ENCODE measurements at places on chromosomes 2 and 18. TPM values are rescaled to one million over a fixed set of nuclear protein-coding genes. Genes with fewer than 3 reads are reported as not detected.

GRCh38 chr2:152036611-152037469, 62.0 kb downstream of the CACNB4 start:
- peaks cover 6% of the 10 kb centered on the region for H3K27me3 ChIP-seq
- H3K36me3 ChIP-seq = no peaks in the 10 kb centered on the region
- no peak for DNase-seq

DNA sequence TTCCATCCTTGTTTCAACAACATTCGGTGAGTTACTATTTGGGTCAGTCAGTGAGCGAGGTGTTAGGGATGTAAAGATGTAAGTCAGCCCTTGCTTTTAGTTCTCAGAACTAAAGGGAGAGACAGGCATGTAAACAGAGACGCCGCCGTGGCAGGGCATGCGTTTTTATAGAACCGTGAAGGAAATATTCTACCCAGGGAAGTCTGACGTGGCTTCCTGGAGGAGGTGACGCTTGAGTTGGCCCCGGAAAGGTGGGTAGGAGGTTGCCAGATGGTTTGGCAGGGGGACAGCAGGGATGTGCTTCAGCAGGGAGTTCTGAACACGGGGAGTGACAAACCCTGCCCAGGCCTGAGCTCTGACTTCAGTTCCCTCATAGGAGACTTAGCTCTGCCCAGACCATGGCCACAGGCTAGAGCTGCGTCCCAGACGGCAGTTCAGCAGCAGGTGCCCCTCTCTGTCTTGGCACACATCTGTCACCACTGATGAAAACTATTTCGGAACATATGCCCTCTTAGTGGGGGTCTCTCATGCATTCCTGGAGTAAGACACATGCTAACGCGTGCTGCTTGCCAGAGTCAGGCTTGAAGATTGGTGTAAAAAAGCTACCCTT, 23.4 kb upstream of the RPL31 start:
- no peaks in the 10 kb centered on the region for H3K27me3 ChIP-seq
- no peaks in the 10 kb centered on the region for H3K36me3 ChIP-seq
- no peak overlapping the region for H3K4me3 ChIP-seq
- no peak for DNase-seq
- peaks cover 2% of the 10 kb centered on the region for H3K4me1 ChIP-seq

DNA sequence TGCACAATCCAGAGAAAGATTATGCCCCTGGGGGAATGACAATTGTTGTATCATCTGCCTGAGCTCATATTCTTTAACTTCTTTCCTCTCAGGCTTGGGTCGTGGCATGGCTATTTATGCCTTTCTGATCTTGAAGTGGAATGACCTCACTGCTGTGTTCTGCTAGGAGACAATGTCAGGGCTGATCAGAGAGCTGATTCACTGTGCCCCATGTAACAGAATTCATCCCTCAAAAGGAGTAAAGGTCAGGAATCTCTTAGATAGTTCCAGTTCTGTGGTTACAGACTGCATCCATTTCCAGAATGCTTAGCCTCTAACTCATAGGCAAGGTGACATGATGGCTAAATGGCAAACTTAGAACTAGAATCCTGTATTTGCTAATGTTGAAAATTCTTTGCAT, 511.7 kb upstream of the CNTNAP5 start:
- no peaks in the 10 kb centered on the region for H3K27me3 ChIP-seq
- no peak overlapping the region for H3K27ac ChIP-seq
- DNase-seq = no peak

The TEKT4 gene
- total RNA-seq = not detected

The PFN4 gene
- total RNA-seq = not detected

The CKAP2L gene
- total RNA-seq = 0.37 TPM

The CDH20 gene
- total RNA-seq = 0.35 TPM

- DNase-seq = no peak
- H3K36me3 ChIP-seq = peaks cover 2% of the 10 kb centered on the region
- no peak overlapping the region for H3K27ac ChIP-seq
- H3K4me1 ChIP-seq = peaks cover 3% of the 10 kb centered on the region
- H3K27me3 ChIP-seq = peaks cover 19% of the 10 kb centered on the region
- H3K4me3 ChIP-seq = no peak overlapping the region
These were observed 113.4 kb downstream of the CAPN13 start for GRCh38 chr2:30693821-30694281.

DNA sequence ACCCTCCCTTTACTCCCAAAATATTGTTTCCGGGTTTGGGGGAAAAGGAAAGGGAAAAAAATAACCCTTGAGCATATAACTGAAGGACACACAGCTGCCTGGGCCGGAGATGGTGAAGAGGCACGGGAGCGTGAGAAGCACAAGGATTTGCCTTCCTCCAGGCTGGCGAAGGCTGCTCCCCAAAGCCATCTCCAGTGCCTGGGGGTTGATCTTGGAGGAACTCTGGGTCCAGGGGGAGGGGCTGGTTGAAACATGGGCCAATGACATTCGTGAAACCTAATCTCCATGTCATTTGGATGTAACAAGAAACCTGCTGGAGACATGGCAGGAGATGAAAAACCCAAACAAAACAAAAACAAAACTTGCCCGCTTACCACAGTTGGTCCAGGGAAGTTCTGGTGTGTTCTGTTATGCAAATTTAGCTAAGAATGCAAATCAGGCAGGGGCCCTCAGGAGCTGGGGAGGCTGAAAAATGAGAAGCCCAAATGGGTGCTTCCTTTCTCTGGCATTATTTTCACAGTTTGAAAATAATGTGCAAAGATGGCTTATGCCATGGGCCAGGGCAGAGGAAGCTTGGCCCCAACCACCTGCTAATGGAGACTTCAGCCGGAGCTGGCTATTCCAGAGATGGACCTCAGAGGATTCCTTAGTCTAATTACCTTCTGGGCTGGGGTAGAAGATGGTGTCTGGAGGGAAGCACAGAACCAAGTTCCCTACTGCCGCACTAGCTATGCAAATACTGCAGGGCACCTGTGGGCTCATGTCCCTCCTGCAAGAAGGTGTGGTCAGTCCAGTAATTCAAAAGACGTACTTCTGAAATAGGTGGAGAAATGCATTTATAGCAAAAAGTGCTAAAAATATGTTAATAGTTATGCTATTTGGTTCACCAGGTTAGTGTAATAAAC, 180.9 kb downstream of the BCL2 start:
- peaks cover 9% of the 10 kb centered on the region for H3K36me3 ChIP-seq
- peak overlapping the region; percentile 85 for H3K27ac ChIP-seq
- peaks cover 72% of the 10 kb centered on the region for H3K4me1 ChIP-seq
- H3K4me3 ChIP-seq = peak overlapping the region; percentile 90

DNA sequence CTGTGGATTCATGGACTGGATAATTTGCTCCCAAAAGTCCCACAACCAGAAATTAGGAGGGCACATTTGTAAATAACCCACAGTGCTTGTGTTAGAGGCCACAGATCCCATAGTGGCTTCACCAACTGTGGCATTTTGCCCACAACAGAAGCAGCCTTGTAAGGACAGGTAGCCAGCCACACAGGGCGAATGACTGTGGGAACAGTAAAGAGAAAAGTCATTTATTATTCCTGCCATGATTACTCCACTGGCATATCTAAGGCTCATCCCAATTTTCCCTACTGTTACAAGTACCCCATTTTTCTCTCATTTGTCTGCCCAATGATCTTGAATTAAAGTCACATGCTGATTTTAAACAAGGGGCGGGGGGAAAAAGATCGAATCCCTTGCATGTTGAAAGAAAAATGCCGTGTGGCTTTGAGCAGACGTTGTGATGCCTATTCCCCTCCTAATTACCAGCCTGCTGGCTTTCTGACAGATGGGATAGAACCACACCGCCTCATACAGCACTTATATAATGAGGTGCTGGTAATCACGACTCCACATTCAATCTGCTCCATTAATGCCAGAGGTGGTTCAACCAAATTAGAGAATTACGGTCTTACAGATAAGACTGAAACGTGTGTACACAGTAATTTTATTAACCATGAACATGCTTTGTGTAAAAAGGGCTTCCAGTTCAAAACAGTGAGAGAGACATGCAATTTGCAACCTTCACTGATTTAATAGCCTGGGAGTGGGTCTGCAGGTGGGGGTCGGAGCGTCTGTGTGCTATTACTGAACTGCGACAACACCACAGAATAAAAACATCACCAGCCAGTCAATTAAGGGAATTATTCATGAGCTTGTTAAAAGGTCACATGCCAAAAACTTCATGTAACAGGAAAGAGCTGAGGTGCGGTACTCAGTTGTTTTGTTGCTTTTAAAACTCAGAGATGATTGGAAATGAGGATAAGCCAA, 196.0 kb downstream of the TMEM163 start:
- H3K36me3 ChIP-seq = no peaks in the 10 kb centered on the region
- no peak overlapping the region for H3K4me3 ChIP-seq
- no peaks in the 10 kb centered on the region for H3K4me1 ChIP-seq
- H3K27ac ChIP-seq = no peak overlapping the region
- H3K27me3 ChIP-seq = peaks cover 27% of the 10 kb centered on the region

The CNTNAP5 gene
- total RNA-seq = not detected

DNA sequence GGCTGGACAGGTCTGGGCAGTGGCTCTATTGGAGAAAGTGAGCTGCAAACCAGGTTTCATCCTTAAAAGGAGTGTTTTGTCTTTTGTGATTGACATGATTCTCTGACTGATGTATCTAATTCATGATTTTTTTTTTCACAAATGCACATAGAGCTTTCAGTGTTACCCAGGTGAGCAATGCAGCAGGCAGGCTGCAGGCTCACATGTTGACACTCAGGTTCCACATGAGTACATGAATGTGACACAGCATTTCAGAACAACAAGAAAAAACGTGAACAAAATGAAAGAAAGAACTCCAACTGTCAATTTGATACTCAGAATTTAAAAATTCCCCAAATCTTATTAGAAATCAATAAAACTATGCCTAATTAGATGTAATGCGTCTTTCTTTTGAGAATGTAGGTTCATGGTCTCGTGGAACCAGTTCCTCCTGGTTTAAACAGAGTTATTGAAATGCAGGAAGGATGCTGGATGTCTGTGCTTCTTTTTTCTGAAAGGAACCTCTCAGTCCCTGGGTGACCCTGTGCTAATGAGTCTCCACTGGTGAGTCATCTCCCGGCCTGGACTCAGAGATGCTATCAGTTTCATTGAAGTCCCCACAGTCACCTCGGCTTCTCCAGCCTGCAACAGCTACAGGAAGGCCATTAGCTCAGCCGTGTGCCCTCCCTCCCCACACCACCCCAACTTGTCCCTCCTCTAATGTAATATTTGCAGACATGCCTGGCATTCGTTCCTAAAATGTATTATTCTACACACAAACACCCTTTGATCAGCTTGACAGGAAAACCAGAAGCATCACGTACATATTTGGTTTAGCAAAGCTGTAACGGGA, 430.4 kb downstream of the LPIN1 start:
- H3K4me1 ChIP-seq = peaks cover 43% of the 10 kb centered on the region
- no peaks in the 10 kb centered on the region for H3K27me3 ChIP-seq
- no peaks in the 10 kb centered on the region for H3K36me3 ChIP-seq
- DNase-seq = no peak

DNA sequence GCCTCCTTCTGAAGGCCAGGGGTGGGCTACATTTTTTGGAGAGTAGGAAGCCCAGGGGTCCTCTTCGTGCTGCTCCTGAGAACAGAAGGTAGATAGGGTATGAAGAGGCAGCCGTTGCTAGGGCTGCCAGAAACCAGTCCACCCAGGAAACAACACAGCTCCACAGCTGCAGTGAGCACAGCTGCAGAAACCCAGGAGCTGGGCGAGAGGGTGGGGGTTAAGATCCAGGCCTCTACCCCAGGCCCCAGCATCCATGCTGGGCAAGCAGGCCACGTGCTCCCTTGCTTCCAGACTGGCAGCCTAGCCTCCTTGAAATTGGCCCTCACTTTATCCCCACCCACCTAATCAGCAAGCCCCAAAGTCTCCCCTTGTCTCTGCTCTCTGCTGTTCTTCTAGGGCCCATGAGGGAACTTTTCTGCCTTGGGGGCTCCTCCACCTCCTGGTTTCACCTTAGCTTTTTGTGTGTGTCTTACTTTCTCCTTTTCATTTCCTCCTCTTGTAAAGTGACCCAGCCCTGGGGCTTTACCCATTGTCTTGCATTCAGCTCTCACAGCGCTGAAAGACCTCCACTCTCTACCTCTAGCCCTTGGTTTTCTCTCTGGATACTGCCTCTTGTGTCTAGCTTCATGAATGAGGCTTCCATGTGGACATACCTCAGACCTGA, 30.7 kb downstream of the STON1 start:
- H3K4me1 ChIP-seq = peaks cover 2% of the 10 kb centered on the region
- H3K27me3 ChIP-seq = no peaks in the 10 kb centered on the region
- no peak overlapping the region for H3K4me3 ChIP-seq
- no peaks in the 10 kb centered on the region for H3K36me3 ChIP-seq
- DNase-seq = no peak

DNA sequence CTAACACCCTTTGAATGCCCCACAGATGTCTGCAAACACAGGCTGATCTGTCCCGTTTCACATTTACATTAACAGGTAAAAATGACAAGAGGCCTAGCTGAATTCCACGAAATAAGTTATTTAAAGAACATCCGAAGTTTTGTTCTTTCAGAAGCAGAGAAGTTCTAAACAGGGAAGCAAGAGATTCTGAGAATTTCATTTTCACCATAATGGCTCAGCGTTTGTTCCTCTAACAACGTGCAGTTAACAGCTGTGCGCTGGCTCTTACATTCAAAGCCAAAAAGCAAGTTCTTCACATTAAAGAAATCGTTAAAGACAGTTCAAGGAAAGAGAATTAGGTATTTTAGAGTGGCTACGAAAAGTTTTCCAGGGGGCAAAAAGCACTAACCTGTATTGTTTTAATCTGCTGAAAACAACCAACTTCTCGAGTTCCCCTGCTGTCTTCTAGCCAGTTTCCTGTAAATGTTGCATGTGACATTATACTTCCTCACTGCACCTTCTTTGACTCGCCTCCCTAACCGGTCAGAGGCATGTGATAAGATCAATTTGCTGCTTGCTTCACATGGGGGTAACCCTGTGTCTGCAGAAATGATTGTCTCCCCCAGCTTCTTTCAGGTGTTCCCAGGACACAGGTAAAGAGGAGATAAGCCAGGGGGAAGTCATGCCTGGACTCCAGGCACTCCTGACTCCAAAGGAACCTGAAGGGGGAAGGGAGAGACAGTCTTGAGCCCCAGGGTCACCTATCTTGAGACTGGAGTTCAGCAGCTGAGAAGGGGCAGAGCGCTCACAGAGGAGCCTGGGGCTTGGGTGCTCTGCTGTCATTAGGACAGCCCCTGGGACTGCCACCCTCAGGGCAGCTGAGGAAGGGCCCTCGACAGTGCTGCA, 36.8 kb upstream of the WIPF1 start:
- peak overlapping the region; percentile 99 for H3K27ac ChIP-seq
- peaks cover 50% of the 10 kb centered on the region for H3K4me1 ChIP-seq
- peak overlapping the region; percentile 98 for H3K4me3 ChIP-seq
- H3K36me3 ChIP-seq = peaks cover 12% of the 10 kb centered on the region

The TCF23 gene
- not detected for total RNA-seq

DNA sequence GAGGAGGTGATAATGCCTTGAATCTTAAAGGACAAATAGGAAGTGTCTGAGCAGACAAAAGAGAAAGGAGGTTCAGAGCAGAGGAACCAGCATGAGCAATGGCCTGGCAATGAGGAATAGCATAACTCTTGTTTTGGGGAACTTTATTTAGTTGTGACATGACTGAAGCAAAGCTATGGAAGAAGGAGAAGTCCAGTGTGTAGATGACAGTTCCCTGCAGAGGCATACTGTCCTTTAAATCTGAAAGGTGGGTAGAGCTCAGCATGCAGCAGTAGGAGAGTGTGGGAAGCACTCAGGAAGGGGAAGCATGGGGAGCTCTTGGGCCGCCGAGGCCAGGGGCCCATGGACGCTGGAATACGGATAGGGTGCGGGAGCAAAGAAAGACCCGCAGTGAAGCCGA, 173.8 kb downstream of the SEPTIN10 start:
- no peaks in the 10 kb centered on the region for H3K36me3 ChIP-seq
- no peak overlapping the region for H3K27ac ChIP-seq
- H3K27me3 ChIP-seq = peaks cover 6% of the 10 kb centered on the region
- DNase-seq = no peak
- H3K4me3 ChIP-seq = no peak overlapping the region
- H3K4me1 ChIP-seq = no peaks in the 10 kb centered on the region

- H3K36me3 ChIP-seq = peaks cover 2% of the 10 kb centered on the region
- DNase-seq = no peak
- H3K27ac ChIP-seq = no peak overlapping the region
These were observed 68.0 kb upstream of the NCKAP5 start for GRCh38 chr2:133636287-133636686.

The SERPINB3 gene
- not detected for total RNA-seq

Data from T-helper 17 cell (primary cell).